ENCODE measurements at places on chromosomes 3 and 15.

- no peak for DNase-seq
Measured at GRCh38 chr3:153242896-153243295, 80.9 kb downstream of the RAP2B start.

DNA sequence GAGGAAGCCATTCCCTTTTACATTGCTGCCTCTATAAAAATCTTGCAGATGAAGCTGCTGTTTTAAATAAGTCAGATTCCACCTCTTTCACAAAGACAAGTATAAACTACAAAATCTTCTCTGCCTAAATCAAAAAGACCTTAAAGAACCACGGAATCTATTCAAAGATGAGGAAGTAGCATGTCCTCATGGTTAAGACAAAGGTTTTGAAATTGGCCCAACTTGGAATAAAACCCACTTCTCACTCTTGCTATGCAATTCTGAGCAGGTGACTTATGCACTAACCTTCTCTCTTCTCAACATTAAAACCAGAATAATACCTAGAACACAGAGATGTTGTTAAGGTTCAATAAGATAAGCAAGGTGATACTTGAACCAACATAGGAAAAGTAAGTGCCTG lies 97.6 kb downstream of the FOXP1 start:
- DNase-seq, result no peak

DNA sequence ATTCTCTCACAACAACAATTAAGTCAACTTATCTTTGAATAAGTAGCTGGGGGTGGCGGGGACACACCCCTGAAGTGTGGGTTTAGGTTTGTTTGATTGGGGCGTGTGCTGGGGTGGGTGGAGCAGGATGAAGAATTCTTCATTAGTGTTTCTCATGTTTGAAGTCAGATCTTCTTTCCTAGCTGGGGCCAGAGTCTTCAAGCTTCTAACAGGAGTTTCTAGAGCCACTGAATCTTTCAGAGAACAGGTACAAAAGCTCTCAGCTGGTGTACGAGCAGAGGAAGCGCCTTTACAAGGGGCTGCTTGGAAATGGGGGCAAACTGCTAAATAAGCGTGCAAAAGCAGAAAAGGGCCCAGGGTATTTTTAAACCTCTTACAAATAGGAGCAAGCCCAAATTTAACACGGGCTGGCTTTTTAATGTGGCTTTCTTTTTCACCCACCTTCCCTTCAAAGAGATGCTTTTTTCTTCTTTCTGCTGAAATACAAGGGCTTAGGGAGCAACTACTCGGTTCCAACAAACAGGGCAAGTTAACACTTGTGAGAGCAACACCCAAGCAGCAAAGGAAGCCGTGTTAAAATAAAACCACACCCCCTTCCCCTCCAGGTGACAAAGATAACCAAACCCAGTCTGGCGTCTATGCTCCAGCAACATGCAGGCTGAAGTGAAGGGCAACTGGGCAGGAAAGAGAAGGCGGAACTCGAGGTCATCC lies 86.9 kb upstream of the RASGRP1 start:
- peak; percentile 44 for DNase-seq

GRCh38 chr3:98778852-98779413 lies 15.8 kb downstream of the ST3GAL6 start:
- DNase-seq, result peak; percentile 50

DNA sequence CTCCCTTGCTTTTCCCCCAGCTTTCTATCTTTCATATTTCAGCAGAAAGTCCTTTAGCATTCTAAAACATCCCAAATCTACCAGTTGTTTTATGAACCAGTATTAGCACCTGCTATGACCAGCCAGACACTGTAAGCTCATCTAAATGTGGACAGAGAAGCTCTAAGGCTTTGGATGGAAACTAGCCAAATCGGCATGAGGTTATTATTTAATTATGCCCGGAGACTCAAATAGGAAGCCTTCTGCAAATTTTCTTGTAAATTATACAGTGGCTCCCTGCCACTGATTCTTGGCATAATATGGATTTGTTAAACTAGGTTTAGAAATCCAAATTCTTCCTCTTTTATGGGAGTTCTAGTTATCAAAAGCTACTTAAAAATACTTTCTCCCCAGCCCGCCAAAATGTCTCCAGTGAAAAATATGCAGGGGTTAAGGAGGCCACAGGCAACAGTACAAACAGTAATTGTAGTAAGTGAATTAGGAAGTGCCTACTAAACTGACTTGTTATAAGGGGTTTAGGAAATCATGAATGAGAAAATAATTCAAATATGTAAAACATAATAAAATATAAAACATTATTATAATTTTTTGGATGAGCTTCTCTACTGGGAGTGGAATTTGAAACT lies 15.4 kb downstream of the MYH15 start:
- DNase-seq, result no peak

- no peak for DNase-seq
Measured at GRCh38 chr15:67792250-67792942, 32.9 kb upstream of the SKOR1 start.

- no peak for DNase-seq
Measured at GRCh38 chr3:14869917-14870782, 51.4 kb downstream of the FGD5 start.

GRCh38 chr3:43255662-43256061 lies 30.7 kb upstream of the SNRK start:
- peak; percentile 21 for DNase-seq

DNA sequence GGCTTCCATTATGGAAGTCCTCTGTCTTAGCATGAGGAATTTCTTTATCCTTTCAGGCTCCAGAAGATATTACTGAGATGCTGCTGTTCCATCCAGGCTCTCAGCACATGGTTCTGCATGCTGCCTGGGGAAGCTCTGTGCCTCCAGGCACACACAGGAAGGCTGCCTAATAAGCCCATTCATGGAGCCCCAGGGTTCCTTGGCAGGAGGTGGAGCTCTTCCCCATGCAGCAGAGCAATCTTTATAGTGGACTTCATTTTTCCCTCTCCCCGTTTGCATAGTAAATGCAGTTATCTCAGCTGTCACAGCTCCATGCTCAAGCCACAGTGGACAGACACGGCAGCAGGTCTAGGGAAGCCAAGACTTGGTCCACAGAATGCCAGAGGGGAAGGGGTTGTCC lies 57.6 kb downstream of the BOC start:
- no peak for DNase-seq

DNA sequence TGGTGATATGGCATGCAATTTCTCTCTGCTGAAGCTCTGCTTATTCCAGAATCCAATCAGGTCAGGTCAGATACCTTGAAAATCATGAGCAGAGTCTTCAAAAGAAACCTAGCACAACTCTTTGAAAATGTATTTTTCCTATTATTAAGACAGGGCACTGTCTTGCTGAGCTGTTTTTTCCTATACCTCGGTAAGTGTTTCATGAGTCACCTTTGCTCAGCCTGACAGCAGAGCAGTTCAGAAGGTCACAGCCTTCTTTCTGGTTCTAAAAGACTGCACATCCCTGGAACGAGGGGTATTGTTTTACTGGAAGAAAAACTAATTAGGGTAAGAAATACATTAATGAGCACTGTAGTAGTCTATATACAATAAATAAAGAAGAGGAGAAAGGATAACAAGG lies 422.0 kb downstream of the SOX2 start:
- DNase-seq, result no peak

- no peak for DNase-seq
Measured at GRCh38 chr3:160564949-160565441, 376 bp downstream of the KPNA4 start.

GRCh38 chr3:110813541-110813940 lies 258.1 kb upstream of the NECTIN3 start:
- DNase-seq, result no peak

- peak; percentile 39 for DNase-seq
Measured at GRCh38 chr3:197564097-197564843, 8.5 kb upstream of the BDH1 start.

GRCh38 chr3:186614266-186614596 lies 1.4 kb downstream of the AHSG start:
- DNase-seq, result peak; percentile 5

- no peak for DNase-seq
Measured at GRCh38 chr3:165837058-165837525, at the start of gene BCHE. Gene BCHE, minus strand, starts transcription at chr3:165837423. Its CDS starts 6,390 bp downstream, at chr3:165831033.

DNA sequence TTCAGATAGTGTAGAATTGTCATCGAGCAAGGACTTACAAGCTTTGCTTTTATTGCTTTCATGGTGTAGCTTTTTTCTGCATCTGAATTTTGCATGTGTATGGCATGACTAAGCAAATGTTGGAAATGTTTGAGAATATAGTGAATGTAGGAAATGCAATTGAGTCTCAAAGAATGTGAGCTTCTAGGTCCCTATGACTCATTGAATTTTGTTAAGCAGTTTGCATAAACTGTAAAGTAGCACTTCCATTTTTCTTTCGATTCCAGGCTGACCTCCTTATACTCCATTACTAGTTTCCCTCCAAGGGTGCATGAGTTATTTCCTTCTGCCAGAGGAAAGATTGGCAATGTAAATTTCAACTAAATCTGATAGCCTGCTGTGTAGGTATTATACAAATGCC lies 619.2 kb downstream of the DIPK2A start:
- DNase-seq, result no peak

DNA sequence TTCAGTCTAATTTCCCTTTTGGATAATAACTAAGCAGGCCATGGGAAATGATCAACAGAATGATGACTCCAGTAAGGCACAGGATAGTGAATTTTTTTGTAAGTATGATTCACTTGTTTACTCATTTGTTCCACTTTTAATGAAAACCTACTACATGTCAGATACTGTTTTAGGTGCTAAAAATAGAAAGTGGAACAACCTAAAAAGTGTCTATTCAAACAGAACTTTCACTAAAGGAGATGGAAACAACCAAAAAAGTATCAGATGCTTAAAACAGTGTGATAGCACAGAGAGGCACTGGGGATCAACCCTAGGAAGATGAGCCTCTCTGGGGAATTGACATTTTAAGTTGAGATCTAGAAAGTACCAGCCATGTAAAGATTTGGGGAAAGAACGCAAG lies 11.1 kb downstream of the RYK start:
- DNase-seq, result no peak

DNA sequence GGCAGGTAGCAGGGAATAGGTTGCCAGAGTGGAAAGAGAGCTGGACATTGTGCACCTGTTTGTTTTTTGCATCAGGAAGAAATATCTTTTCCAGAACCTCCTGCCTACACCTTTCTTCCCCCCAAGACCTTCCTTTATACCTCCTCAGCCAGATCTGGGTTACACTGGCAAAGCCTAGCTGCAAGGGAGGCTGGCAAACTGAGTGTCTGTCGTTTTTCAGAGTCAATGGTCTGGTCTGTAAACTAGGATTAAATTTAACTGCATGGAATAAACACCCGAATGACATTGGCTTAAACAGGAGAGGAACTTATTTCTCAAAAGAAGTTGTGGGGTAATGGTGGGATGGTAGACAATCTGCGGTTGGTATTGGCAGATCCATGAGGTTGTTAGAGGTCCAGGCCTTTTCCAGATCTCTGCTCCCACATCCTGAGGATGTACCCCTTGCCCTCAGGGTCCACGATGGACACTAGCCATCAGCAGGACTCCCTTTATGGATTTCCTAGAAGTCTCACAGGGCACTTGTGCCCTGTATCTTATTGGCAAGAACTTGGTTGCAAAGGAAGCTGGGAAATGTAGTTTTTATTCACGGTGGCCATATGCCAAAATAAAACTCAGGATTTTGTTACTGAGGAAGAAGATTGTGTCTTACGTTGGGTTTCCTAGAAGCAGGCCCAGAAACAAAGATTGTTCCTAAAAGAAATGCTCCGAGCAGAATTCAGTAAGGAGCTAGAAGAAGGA lies 3.2 kb upstream of the RARRES1 start:
- DNase-seq, result no peak

GRCh38 chr3:39166932-39167532 lies 13.6 kb upstream of the CSRNP1 start:
- no peak for DNase-seq

DNA sequence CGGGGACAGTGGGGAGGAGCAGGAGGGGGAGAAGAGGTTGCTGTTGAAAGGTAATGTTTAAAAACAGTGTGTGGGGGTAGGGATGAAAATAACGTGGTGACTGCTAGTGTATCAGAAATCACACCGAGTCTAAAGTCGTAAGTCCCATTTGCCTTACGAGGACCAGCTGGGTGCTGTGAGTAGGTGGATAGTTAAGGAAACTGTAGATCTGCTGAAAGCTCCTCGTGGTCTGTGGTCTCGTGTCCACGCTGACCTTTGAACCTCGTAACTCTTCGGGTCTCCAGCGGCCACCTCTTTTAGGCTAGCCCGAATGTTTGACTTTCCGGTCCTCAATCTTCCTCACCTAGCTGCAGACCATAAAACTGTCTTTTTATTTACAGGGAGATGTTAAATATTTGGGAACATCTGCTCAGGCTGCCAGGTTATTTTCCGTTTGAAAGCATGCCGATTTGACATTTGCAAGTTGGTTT lies 29.3 kb upstream of the ST3GAL6 start:
- peak; percentile 41 for DNase-seq

- DNase-seq, result no peak
Measured at GRCh38 chr3:103055021-103055520, 620.3 kb downstream of the ZPLD1 start.

GRCh38 chr15:42046597-42046996 lies 25.8 kb upstream of the PLA2G4E start:
- DNase-seq, result no peak

DNA sequence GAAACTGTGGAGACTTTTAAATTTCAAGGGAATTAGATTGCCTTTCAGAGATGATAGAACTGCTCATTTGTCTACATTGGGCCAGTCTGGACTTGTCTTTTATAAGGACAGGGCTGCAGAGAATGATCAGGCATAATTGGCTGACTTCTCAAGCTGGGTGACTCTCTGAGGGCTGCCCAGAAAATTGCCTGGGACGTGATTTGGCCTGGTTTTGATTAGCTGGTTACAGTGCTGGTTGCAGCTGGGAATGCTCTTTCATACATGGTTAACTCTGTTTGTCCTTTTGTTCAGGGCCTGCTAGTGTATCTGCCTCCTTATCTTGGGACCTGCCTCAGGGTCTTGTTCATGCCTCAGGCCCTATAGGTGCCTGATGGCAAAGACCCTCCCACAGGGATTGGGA lies 245.6 kb downstream of the CLSTN2 start:
- DNase-seq, result no peak

DNA sequence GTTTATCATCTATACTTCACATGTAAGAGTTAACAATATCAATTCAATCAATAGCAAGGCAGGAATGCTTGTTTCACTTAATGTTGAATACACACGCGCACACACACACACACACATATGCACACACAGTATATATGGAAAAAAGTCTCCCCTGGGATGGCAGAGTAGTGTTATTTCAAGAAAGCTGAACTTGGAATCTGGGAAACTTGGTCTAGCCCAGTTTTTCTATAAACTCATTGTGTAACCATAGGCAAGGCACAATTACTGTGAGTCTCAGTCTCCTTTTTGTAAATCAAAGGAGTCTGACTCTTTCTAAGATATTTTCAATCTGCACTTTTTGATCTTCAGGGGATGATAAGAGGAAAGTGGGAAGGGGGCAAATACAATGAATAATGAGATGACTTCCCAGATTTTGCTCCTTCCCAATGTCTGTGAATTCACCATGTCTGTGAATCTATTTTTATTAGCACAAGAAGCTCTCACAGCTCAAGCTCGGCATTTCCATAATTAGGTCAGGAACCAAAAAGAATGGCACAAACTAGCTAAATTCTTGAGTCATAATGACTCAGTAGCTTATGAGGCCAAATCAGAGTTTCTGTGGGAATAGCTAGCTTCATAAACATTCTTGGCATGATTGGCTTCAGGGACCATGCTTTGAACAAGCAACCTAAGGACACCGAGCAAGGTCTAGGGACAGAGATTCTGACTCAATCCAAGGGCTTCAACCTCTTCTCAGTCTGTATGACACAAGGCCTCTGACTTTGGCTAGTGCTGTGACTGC lies 227.4 kb upstream of the DCBLD2 start:
- no peak for DNase-seq
